ENCODE measurements at places on chromosomes 16 and 17.

GRCh38 chr17:48393283-48393682 lies 36.7 kb downstream of the SKAP1 start:
- peak; percentile 31 for DNase-seq

- no peak for DNase-seq
Observed at GRCh38 chr17:36117505-36118382, 14.1 kb downstream of the CCL4 start.

DNA sequence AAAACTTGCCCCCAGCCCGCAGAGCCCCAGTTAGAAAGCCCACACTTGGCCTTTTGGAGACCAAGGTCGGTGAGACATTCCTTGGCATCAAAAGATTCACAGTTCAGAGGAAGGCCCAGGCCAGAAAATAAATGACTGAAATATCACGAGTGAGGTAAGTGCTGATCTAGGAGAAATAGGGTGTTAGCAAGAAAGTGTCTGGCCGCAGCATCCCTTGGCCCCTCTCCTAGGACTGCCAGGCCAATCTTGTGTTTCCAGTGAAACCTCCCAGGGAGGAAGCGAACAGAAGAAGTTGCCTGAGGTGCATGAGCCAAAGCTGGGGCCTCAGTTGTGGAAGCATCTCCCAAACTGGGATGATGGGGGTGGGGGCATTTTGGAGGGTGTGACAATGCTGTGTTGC lies 22.5 kb upstream of the NSMCE1 start:
- no peak for DNase-seq

DNA sequence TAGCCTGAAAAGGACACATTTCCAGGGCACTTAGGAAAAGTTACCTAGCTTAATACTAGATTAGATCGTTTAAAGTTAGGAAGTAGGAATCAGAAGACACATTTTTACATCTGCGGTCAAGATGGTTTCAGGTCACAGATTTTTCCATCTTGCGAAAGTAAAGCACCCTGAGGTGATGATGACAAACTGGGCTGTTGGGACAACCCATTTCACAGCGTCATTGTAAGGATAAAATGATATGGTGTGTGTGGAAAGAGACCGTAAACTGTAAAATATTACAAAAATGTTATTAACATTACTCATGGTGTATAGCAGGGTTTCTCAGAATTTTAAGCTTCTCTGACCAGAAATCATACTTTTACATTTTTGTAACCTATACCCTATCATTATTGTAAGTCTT lies 10.1 kb upstream of the MAP2K6 start:
- DNase-seq, result no peak

DNA sequence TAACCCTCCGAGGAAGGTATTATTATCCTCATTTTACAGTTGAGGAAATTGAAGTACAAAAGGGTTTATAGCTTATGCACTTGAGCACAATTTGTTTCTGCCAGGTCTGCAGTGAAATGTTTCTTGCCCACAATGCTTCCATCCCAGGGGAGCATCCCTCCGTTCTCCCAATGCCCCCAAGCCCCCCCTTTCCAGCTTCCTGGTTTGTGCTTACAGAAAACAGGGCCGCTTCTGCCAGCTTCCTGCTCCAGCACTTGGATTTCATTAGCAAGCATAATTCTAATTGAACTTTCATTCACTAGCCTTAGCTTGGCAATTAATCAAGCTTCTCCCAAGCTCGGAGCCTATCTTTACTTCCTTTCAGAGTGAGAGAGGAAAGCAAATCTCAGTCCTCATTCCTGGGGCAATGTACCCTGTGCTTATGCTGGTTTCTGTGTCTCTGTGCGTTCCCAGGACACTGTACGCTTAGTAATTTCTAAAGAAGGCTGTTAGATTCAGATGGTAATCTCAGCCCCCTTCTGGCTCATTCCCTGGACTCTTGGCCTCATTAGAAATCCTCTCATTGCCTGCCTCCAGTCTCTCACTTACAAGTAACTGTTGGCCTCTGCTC lies 141.6 kb downstream of the HS3ST2 start:
- no peak for DNase-seq

GRCh38 chr17:17713839-17714238 lies 32.6 kb downstream of the RAI1 start:
- no peak for DNase-seq

DNA sequence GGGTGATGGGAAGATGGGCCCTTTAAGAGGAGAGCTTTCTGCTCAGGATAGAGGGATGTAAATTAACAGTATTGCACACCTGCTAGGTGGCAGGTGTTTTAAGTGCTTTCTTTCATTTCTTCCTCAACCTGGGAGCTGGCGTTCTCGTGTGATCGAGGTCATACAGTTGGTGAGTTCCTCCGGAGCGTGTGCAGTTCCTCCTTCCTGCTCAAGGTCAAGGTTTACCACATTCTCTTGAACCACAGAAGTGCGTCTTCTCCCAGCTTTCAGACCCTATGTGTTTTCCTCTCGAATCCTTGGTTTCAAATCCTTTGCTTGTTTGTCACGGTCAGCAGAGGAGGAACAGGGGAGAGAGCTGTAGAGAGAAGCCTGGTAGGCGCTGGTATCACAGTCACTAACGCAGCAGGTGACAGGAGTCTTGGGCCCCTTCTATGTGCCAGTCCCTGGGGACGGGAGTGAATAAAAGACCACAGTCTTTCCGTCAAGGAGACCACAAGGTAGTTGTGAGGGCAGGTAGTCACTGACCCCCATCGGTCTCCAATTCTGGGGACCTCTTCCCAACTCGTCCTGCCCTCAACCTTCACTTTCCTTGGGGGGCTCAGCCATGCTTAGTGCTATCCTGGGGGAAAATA lies 791 bp downstream of the DNAI2 start:
- no peak for DNase-seq

DNA sequence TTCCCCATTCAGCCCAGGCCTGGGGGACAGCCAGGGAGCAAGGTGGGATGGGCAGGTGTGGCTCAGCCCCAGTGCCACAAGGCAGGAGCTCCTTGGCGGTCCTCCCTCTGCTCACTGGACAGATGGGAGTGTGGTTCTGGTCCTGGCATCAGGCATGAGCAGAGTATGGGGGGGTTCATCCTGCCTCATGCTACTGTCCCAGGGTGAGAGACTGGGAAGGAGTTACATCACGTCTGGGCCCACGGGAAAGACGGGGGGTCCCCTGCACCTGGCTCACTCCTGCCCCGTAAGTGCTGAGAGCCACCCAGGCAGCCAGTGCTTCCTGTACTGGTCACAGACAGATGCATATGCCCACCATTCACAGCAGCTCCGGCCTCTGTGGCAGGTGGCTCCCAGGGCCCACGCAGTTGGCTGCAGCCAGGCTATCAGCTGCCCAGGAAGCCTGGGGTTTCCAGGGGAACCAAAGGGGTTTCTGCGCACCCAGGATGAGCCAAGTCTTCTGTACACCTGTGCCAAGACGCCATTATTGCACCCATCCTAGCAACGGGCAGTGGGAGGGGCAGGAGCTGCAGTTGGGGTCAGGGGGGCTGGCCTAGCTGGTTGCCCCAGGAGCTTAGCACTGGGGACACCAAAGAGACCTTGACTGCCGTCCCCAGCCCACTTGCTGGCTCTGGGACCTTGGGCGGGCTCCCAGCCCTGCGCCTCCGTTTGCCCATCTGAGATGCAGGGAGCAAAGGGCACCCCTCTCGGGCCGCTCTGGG lies 1.9 kb downstream of the BAIAP3 start:
- no peak for DNase-seq

GRCh38 chr17:2302778-2303203 lies 794 bp downstream of the SMG6 start:
- DNase-seq, result no peak

DNA sequence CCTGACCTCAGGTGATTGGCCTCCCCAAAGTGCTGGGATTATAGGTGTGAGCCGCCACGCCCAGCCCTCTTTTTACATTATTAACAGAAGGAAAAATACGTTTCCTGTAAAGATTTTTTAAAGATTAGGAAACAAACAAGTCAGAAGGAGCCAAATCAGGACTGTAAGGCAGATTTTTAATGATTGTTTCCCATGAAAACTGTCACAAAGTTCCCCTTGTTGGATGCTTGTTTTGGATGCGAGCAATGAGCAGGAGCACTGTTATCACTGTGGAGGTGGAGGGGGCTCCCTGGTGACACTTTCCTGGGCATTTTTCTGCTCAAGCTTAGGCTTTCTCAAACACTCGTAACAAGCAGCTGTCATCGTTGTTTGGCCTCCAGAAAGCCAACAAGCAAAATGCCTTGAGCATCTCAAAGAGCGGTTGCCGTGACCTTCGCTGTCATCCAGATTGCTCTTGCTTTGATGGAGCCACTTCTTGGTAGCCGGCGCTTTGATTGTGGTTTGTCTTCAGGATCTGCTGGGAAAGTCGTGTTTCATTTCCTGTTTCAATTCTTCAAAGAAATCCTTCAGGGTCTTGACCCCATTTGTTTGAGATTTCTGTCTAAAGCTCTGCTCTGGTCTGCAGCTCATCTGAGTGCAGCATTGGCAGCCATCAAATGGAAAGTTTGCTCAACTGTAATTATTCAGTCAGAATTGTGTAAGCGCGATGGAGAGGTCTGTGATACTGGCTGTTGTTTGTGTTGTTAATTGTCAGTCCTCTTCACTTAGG lies 128.7 kb downstream of the RPTOR start:
- DNase-seq, result peak; percentile 6

GRCh38 chr17:70169709-70170597 lies 621 bp downstream of the KCNJ2 start:
- no peak for DNase-seq

GRCh38 chr16:55189224-55189623 lies 134.8 kb upstream of the IRX6 start:
- DNase-seq, result no peak

GRCh38 chr17:7809086-7809790 lies 24.8 kb upstream of the KDM6B start:
- no peak for DNase-seq

DNA sequence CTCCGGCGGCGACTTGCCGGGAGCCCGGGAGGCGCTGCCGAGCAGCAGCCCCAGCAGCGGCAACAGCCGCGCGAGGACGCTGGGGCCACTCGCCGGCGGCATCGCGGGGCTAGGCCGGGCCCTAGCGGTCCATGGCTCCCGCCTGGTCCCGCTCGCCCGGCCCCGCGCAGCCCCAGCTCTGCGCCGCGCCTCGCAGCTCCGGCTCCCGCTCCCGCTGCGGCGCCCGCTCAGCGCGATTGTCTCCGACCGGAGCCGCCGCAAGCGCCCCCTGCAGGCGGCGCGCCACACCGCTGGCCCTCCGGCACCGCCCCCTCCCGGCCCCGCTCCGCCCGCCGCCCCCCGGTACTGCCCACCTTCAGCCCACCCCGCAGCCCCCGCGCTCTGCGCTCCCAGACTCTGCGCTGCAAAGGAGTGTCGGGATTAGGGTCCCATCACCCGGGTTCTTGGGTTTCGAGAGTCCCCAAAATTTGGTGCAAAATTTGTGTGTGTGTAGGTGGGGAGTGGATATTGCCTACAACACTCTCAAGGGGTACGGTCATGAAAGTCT lies at the start of gene FAM171A2:
TSS of gene FAM171A2 (minus strand) at position 241 of the 547 bp plus-strand sequence. CDS start at position 102, 139 bp downstream.
- DNase-seq, result no peak

- no peak for DNase-seq
Observed at GRCh38 chr16:14284930-14285512, 213.9 kb downstream of the MRTFB start.

DNA sequence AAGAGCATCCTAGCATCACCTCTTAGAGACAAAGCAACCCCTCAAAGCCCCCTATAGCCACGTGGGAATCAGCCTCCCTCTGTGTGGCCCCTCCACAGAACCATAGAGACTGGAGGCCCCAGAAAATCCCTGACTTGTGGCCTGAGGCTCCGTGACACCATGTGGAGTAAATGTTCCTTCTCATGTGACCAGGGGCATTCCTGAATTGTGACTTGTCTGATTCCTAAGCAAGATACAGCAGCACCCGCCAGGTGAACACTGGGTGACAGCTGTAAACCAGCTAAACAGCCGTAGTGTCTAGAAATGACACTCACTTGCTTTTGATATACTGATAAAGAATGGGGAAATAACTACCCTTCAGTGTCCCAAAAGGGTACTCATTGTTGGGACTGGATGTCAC lies 79.0 kb downstream of the DYNLRB2 start:
- no peak for DNase-seq

DNA sequence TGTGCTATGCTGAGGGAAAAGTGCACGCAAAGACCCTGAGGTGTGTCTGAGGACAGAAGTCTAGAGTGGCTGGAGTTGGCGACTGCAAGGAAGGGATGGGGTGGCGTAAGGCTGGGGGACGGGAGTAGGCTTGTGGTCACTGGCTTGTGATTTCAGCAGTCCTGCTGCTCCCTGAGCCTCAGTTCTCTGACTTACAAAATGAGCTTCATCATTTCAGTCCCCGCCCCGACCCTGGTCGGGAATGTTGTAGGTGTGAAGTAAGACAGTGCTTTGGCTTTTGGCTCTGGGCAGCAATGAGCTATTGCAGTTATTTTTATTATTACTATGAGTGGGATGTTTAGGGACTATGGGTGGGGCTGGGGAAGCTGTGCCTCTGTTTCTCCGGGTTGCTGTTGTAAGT lies 8.6 kb downstream of the ADGRG1 start:
- DNase-seq, result no peak

DNA sequence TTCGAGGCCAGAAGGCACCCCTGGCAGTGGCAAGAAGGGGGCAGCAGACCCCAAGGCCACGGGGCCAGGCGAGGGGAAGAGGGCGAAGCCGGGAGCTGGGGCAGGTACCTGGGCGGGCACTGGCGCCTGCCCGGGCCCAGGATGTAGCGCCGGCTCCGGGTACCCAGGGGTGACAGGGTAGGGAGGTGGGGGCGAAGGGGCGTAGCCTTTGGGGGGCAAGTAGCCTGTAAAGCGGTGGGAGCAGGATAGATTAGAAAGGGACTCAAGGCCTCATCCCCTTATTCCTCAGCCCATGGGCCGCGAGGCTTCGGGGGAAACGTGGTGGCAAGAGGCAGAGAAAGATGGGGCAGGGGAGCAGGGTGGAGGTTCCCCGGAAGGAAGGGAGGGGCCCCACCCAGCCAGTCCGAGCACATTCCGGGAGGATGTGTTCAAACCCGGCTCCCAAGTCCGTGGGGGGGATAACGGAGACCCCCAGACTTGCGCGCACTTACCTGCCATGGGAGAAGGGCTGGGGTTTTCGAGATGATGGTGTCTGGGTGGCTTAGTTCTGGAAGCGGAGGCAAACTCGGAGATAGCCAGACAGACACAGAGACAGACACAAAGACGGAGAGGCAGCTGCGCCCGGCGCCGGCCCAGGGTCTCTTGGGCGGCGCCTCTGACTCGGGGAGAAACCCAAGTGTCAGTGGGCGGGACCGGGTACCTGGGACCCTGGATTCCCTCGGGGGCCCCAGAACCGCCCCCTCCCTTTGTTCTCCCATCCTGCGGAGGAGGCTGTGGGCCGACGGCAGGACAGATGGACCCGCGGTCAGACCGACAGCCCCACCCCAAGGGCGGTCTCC lies 493 bp downstream of the PLSCR3 start:
- no peak for DNase-seq

DNA sequence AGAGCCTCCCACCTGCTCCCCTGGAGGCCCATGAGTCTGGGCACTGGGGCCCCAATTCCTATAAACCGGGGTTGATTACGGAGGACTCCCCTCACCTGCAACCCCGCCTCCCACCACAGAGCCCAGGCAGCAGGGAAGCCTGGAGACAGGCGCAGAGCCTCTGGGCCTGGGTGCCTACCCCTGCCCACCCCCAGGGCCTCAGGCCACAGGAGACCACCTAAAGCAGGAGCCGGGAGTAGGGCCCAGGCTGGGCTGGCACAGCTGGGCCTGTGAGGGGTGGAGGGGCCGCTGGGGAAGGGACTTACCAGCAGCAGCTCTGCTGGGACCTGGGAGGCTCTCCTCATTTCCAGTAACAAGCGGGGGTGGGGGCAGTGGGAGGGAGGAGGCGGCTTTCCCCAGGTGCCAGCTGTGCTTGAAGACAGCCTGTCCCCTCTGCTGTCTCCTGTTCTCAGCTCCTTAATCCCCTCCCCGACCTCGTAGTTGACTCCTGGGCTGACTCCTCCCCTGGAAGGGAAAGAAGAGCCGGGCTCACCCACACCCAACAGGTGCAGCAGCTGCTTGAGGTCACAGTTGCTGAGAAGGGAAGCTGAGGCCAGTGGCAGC lies 46.8 kb downstream of the TMEM235 start:
- no peak for DNase-seq

GRCh38 chr16:19844945-19845641 lies 39.6 kb downstream of the GPRC5B start:
- DNase-seq, result peak; percentile 77

Measured in GM04503 (cell line).